NCI-H2171 (cell line): ENCODE measurements at places on chromosomes 3 and 15.

GRCh38 chr3:20100151-20100550 lies 59.9 kb downstream of the KAT2B start:
- no peak for DNase-seq

GRCh38 chr3:100891033-100891432 lies 102.2 kb downstream of the ABI3BP start:
- no peak for DNase-seq

- DNase-seq, result no peak
These were observed 160.6 kb upstream of the WNT5A start for GRCh38 chr3:55647670-55648069.

- DNase-seq, result peak; percentile 1
These were observed 1.1 kb downstream of the BAHD1 start for GRCh38 chr15:40441565-40442531.

- DNase-seq, result no peak
These were observed 2.1 kb downstream of the ANKUB1 start for GRCh38 chr3:149790268-149790667.
